ENCODE measurements at places on chromosomes 5 and 9.

- DNase-seq = no peak
Observed at GRCh38 chr5:175772747-175773533, 98.4 kb upstream of the CPLX2 start.

- DNase-seq = no peak
Observed at GRCh38 chr5:65014769-65015168, 246.0 kb downstream of the CWC27 start.

DNA sequence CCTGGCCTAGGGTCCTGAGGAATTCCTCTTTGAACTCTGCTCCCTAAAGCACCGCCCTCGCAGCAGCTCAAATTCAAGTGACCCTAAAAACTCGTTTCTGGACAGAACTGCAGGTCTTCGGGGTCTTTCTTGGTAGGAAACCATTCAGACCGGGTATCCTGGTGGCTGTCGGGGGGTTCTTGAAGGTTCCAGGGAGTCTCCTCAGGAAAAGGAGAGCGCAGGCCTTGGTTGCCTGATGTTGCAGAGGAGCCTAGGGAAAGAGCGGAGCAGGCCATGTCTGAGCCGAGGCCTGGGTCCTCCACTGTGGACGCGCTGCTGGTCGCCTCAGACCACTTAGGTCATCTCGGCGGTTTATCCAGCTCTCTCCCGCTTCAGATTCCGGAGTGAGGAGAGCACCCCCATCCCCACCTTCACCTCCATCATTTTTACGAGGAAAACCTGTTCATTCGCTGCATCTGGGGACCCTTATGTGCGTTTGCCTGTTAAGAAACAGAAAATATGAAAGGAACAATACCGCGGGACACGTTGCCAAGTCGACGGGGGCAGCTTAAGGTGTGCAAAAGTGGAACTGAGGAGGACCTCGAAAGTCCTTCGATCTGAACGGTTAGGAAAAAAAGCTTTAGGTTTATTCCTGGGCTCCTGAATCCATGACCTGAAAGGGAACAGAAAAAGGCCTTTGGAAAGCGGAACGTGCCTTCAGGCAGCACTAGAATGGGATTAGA, 299.4 kb downstream of the PARP8 start:
- DNase-seq = no peak

GRCh38 chr5:160385496-160385895, 14.4 kb downstream of the FAM200C start:
- DNase-seq = no peak

DNA sequence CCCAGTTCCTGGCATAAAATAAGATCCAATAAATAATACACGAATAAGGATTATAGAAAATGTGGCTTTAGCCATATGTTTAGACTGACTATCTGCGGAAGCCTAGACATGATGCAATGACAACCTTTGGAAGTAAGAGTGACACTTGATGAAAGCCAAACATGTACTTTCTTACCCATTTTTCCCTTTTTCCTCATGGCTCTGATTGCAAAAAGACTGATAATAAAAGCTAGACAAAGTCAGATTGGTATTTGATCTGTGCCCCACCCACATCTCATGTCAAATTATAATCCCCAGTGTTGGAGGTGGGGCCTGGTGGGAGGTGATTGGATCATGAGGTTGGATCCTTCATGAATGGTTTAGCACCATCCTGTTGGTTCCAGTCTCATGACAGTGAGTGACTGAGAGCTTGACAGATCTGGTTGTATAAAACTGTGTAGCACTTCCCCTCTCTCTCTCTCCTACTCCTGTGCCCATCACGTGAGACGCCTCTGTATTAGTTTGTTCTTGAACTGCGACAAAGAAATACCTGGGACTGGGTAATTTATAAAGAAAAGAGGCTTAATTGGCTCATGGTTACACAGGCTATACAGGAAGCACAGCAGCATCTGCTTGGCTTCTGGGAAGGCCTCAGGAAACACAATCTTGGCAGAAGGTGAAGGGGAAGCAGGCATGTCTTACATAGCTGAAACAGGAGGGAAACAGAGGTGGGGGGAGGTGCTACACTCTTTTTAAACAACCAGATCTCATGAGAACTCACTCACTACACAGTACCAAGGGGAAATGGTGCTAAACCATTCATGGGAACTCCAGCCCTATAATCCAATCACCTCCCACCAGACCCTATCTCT, 243.4 kb upstream of the PIK3R1 start:
- no peak for DNase-seq

Measured in stimulated activated naive CD8-positive, alpha-beta T cell treated with anti-CD3 and anti-CD28 coated beads, Interleukin-15, amount 100 ng/mL, for 72 hours (primary cell).